ENCODE measurements at places on chromosomes 1 and 21. TPM values are rescaled to one million over a fixed set of nuclear protein-coding genes. Genes with fewer than 3 reads are reported as not detected.

DNA sequence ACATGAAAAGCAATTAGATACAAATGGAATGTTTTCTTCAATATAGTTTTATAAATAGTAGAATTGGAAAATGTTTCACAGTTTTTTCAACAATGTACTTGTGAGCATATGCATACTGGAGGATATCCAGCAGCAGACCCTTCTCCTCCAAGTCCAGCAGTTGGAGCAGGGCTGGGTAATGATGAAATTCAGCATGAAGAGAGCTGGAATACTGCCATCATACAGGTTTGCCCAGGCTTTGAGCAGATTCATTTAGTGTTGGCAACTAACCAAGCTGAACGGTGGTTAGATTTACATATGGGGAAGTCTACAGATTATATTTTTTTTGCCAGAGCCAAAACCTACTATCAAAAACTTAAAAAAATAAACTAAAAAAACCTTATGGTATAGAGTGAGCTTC, 38.3 kb downstream of the WDR3 start:
- peaks cover 30% of the 10 kb centered on the region for H3K4me1 ChIP-seq
- H3K27me3 ChIP-seq = no peaks in the 10 kb centered on the region
- peaks cover 6% of the 10 kb centered on the region for H3K36me3 ChIP-seq
- no peak for DNase-seq
- H3K27ac ChIP-seq = peak overlapping the region; percentile 17
- H3K4me3 ChIP-seq = no peak overlapping the region

GRCh38 chr1:8809342-8809736, 8.1 kb downstream of the RERE start:
- H3K4me3 ChIP-seq = no peak overlapping the region
- H3K4me1 ChIP-seq = peaks cover 34% of the 10 kb centered on the region
- H3K27ac ChIP-seq = no peak overlapping the region
- H3K36me3 ChIP-seq = no peaks in the 10 kb centered on the region
- H3K27me3 ChIP-seq = no peaks in the 10 kb centered on the region

DNA sequence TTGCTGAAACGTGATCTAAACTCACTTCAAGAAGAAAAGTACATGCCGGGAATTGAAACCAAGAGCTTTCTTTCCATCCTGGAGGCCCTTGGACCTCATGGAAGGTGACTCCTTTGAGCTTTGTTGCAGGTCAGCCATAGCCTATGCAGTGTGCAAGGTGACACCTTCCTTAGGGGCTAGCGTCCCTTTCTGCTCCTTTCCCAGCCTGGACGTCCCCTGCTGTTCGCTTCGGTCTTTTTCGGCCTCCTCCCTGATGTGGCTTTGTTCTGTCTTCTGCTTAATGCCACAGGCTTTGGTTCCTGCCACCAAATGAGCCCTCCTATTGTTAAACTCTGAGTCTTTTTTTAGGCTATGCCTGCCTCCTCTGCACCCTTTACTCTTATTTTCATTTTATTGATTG, 308.8 kb downstream of the BRINP2 start:
- no peak overlapping the region for H3K4me3 ChIP-seq
- no peaks in the 10 kb centered on the region for H3K36me3 ChIP-seq
- peaks cover 17% of the 10 kb centered on the region for H3K27me3 ChIP-seq
- H3K27ac ChIP-seq = no peak overlapping the region

DNA sequence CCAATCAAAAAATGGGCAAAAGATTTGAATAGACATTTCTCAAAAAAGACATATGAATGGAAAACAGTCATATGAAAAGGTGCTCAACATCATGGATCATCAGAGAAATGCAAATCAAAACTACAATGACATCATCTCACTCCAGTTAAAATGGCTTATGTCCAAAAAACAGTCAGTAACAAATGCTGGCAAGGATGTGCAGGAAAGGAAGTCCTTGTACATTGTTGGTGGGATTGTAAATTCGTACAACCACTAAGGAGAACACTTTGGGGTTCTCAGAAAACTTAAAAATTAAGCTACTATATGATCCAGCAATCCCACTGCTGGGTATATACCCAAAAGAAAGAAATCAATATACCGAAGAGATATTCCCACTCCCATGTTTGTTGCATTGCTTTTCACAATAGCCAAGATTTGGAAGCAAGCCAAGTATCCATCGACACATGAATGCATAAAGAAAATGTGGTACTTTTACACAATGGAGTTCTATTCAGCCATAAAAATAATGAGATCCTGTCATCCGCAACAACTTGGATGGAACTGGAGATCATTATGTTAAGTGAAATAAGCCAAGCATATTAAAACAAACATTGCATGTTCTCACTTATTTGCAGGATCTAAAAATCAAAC, 17.9 kb downstream of the GBP5 start:
- DNase-seq = no peak
- peaks cover 8% of the 10 kb centered on the region for H3K27me3 ChIP-seq
- H3K4me1 ChIP-seq = no peaks in the 10 kb centered on the region
- no peak overlapping the region for H3K4me3 ChIP-seq
- H3K36me3 ChIP-seq = no peaks in the 10 kb centered on the region
- no peak overlapping the region for H3K27ac ChIP-seq

Gene TRAPPC10
- total RNA-seq = 37.0 TPM

All from chondrocyte (in vitro differentiated cells).